ENCODE measurements at places on chromosomes 2 and 18.

DNA sequence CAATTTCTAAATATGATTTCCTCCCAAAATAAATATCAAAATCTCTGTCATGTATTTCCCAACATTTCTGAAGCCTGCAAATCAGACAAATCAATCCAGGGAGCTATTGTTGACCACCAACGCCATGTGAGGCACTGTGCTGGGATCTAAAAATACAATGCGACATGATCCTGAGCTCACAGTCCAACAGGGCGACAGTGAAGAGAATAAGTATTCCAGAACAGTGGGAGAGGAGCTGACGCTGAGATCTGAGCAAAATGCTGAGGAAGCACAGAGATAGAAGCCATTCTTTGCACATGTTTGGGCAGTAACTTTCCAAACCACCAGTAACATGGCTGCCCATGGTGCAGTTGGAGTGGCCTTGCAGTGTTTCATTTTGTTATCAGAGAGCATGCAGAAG, 412.5 kb downstream of the LRATD1 start:
- DNase-seq = no peak

- DNase-seq = no peak
These were observed 81.8 kb downstream of the HDAC4 start for GRCh38 chr2:239318790-239319661.

GRCh38 chr2:47876912-47877311, 29.4 kb downstream of the FBXO11 start:
- DNase-seq = no peak

DNA sequence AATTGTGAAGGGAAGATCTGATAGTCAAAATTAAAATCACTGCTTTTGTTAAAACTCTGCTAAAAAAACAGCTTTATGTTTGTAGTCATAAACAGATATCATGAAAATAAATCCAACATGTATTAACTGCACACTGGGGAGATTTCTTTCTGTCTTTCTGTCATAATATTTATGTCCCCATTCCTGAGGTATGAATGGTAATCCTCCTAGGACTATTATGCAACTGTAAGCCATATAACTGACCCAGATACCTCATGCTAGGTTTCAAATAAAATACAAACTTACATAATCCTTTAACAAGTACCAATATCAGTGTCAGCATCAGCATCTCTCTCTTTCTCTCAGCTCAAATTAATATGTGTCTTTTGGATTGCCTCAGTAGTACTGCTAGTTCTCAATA, 18.2 kb downstream of the IFIH1 start:
- DNase-seq = no peak

DNA sequence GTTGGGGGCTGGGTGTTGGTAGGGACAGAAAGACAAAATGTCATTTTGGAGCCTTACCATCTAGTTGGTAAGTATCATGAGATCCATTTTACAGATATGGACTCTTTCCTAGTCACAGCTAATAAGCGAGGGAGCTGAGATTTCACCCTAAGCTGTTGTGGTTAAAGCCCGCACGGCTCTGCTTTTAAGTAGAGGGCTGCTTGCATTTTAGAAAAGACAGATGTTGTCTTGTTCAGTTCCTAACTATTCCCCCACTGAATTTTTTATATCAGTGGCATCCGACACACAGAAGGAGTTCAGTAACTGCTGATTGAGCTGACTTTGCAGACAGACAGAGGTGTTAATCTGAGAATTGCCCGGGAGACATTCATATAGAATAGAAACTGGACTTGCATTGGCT, 3.7 kb downstream of the QPCT start:
- no peak for DNase-seq

DNA sequence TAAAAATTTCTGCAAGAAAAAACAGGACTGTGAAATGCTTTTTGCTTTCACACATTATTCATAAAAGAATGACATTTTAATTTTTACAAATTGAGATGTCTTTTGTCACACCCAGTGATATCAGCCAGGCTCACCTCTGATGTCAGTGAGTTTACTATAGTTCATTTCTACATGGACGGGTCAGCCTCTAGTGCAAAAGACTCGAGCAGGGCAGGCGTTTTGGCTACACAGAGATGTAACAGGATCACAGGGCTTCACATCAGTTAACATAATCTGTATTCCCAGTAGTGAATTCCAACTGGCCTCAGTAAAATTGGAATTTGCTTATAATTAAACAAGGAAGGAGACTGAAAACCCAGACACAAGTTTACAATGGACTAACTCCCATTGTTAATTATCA, 275.6 kb upstream of the ZSWIM2 start:
- no peak for DNase-seq

DNA sequence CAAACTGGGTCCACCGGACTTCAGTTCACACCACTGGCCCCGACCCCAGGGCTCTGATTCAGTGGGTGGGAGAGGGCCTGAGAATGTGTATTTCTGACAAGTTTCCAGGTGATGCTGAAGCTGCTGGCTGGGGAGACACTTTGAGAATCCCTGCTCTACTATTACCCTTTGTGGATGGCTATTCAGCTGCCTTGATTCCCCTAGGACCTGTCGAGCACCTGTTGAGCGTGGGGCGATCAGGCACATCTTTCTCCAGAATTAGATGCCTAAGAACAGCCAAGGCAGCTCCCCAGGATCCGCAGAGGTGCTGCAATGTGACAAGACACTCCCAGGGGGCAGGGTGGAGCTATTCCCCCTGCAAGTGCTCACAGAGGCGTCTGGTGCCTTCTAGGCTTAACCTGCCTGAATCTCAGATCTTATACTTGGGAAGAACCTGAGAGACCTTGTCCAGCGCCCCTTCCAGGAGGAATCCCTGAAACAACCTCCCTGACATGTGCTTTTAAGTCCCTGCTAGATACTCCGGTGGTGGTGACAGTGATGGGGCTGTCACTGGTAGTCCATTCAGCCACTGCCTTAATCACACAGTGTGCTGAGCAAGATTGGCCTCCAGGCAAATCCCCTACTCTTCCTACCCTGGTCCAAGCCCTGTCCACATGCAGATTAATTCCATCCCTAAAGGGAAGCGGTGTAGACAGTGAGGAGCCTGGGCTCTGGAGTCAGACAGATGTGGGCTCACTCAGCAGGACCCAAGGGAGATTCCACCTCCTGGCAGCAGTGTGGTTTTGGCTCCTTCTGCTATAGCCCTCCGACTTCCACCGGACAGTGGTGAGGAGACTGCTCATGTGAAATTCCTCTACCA, 43.4 kb upstream of the OTOF start:
- peak; percentile 31 for DNase-seq

DNA sequence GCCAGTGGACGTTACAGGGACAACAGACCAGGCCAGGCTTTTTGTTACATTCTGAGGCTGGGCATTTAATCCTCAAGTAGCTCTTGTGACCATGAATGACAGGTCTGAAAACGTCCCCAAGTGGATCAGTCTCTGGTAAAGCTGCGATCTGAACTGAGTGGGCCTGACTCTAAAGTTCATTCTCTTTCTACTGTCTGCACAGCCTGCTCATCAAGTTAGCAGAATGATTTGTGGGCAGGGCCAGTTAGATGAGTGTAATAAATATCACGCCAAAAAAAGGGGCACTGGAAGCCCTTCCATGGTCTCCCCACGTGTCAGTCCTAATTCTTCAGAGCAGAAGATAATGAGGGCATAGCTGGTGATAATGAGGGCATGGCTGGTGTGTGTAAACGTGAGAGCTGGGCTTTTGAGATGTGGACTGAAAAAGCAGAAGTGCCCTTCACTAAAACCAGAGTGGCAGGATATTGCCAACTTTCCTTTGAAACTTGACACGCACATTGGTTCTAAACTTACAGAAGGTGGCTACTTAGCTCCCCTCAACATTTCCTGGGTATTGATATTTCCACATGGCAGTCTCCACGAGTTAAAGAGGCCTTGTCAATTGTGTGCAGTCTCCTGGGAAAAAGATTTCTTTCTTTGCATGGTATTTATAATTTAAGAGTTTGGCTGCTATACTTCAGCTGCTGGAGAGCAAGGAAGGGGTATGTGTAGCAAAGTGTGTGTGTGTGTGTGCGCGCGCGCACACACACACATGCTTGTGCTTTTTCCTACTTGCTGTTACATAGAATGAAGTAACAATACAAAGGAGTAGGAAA, 72.7 kb upstream of the LYPD6B start:
- DNase-seq = peak; percentile 52

- DNase-seq = no peak
These were observed 71.7 kb upstream of the CDH2 start for GRCh38 chr18:28248653-28249052.

DNA sequence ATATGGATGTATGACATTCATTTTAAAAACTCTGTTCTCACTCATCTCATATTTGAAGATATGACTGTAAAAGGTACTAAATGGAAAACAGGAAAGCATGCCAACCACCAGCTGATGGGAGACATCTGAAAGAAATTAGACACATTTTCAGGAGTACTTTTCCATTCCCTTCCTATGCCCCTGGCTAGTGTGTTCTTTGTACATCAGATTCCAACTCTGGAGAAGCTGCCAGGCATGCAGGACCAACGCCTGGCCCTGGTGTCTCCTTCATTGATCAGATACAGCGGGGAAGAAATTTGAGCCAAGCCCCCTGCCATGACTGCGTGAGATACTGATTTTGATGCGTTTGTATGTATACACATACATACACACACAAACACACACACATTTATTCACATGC, 599.0 kb upstream of the SYT4 start:
- no peak for DNase-seq

DNA sequence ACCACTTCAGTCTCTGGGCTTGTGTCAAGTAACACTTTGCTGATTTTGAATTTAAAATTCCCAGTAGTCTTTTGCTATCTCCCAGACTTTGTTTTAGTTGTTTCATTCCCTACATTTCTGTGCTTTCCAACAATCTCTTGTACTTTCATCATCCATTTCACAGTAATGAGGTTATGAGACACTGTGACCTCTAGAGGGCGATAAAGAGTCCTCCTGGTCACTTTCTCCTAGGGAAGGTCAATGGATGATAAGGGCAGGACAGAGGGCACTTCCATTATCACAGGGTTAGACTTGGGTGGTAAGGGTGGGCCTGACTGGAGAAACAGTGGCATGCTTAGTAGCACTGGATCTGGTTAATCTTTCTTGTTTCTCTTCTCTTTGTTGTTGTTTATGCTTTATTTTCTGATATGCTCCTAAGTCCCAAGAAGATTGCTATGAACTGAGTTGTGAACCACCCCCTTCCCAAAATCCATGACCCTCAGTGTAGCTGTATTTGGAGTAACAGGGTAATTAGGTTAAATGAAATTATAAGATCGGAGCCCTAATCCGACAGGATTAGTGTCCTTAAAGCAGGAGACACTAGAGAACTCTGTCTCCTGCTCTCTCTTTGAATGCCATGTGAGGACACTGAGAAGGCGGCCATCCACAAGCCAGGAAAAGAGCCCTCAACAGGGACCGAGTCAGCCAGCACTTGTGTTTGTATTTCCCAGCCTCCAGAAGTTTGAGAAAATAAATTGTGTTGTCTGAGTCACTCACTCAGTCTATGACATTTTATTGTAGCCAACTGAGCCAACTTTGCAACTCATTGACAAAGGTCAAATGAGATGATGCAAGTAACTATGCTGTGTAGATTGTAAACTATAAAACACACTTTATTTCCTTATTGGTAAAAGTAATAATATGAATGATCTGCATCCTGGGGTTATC, 779.2 kb downstream of the CNTNAP5 start:
- peak; percentile 36 for DNase-seq
